CMK (cell line): ENCODE measurements at places on chromosomes 2 and 18.

DNA sequence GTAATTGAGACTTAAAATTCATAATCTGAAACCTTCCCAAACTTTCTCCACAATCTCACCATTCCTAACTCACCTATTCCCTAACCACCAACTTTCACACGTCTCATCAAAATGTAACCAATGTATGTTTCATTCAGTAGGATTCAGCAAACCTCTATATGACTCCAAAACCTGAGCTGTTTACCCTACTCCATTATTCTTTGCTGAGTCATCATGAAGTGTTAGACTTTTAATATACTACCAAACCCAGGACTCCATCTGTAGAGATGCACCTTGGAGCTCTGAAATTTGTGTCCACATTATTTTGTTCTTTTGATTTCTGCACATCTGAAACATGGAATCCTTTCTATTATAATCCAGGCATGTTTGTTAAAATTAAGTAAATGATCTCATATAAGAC lies 727.0 kb upstream of the PIK3C3 start:
- DNase-seq: no peak

DNA sequence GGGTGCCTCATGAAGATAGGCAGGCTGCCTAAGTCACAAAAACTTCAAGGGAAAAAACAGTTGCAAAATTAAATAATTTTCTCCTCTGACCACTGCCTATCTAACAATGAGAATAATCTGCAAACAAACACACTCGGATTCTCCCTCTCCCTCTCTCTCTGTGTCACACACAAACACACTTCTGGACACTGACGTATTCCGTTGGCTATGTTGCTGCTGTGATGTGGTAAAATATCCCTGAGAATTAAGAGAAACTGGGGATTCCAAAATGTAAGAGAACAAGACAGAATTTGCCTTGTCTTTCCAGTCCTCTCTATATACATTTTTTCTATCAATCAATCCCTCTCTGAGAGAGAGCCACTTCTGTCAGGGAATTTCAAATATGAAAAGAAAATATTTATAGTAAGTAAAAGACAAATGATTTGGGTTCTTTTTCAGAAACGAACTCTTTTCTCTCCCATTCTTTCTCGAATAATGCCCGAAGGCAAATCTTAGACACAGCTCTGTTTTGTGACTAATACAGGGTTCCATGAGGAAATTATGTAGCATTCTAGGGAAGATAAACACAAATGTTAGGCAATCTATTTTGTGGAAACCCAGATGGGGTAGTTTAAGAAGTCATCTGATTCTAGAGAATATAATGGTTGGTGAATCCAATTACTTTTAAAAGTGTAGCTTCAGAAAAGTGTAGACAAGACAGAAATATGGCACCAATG lies 310.3 kb upstream of the CYP26B1 start:
- no peak for DNase-seq

DNA sequence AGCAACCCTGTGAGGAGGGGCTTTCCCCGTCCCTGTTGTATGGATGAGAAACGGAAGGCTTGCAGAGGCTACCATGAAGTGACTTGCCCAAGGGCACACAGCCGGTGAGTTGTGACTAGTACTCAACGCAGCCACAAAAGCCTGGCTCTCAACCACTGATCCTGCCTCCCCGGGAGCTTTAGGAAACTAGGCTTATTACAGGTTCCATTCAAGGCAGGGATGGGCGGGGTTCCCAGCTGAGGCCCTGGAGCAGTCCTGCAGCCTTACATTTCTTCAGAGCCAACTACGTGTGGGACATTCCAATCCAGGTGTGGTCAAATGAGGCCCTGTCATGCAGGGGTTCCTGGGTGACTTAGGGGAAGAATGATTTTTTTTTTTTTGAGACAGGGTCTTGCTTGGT lies 59.6 kb downstream of the MEX3C start:
- no peak for DNase-seq

- DNase-seq: no peak
These were observed 91.6 kb downstream of the ACKR3 start for GRCh38 chr2:236661061-236661761.

DNA sequence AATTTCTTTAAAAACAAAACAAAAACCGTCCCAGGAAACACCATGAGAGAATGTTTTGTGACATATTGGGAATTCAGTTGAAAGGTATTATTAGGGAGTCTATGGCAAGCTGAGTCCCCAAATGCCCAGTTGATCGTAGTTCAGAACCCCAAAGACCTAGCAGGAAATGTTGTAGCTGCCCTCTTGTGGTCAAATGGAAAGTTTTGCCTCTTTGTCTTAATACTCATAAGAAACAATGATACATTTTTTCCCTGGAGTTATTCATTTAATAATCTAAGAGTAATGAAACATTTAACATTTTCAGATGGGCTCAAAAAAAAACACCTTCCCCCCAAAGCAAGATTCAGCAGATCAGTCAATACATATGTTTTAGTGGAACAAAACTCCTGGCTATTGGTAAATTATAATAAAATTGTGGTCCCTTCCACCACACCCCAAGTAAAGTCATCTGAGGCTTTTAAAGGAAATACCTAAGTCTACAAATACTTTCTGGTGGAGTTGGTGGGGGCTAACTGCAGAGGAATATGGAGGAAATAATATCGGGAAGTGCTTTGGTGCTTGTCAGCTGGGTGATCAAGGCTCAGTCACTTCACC lies 37.8 kb upstream of the EFEMP1 start:
- peak; percentile 9 for DNase-seq

GRCh38 chr2:187554011-187554703 lies at the start of gene TFPI:
TSS of gene TFPI (minus strand) at chr2:187554435. CDS start at chr2:187503768, 50,667 bp downstream.
- no peak for DNase-seq

DNA sequence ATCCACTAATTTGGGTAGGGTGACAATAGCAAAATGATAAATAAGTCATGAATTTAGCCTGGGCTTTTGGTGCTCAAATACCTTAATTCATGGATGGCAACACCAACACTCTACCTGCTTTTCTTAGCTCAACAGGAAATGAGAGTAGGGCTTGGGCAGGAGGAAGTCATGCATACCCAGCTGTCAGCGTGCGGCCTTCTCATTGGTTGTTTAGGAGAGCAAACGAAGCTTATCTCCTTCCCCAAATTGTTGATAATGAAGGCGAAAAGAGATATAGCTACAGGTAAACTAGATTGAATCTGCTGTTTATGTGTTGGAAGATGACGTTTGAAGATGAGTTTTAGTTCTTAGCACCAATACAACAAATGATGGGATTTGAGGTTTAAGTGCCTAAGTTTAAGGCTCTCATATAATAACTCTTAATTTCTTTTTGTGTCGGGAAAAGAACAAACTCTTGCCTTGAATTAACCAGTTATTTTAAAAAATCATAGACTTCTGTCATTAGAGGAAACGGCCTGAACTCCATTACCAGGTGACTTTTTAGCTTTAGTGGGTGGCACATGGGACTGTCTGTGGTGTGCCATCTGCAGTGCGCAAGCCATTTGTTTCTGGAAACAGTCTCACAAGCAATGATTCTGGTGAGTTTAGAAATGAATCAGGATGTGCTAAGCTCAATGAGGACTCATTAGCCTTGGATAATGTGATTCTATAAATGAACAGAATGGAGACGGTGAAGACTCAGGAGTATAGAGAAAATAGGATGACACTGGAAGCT lies 19.8 kb downstream of the MAP4K4 start:
- no peak for DNase-seq
